Left lung (tissue), 14 donors: ENCODE measurements at places on chromosomes 2 and 18. TPM values are rescaled to one million over a fixed set of nuclear protein-coding genes. Genes with fewer than 3 reads are reported as not detected.

DNA sequence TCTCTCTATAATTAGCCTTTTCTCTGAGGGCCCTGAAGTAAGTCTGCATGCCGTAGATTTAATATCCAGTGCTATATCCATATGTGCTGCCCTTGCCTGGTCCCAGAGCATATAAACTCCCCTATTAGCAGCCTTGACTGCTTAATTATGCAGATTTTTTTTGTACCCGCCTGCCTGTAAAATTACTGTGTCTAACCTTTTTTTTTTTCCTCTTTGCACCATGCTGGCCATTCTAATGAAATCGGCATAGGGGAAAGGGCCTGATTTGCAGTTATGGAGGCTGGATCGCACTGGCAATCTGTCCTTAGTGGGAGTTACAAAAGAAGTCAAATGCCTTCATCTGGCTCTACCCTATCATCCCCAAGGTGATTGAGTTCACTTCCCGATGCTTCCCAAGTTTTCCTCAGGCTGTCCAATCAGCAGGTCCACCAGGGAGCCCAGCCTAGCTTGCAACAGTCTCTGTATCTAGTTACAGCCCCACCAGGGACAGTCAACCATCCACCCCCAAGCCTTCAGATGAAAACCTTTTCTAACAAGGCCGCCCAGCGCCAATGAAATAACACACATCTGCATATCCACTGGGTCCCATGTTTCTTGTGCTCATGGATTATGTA, 239.0 kb downstream of the ZNF521 start:
- no peaks in the 10 kb centered on the region for H3K4me1 ChIP-seq
- H3K27ac ChIP-seq, result no peak overlapping the region
- no peaks in the 10 kb centered on the region for H3K27me3 ChIP-seq
- DNase-seq, result no peak
- no peaks in the 10 kb centered on the region for H3K36me3 ChIP-seq

DNA sequence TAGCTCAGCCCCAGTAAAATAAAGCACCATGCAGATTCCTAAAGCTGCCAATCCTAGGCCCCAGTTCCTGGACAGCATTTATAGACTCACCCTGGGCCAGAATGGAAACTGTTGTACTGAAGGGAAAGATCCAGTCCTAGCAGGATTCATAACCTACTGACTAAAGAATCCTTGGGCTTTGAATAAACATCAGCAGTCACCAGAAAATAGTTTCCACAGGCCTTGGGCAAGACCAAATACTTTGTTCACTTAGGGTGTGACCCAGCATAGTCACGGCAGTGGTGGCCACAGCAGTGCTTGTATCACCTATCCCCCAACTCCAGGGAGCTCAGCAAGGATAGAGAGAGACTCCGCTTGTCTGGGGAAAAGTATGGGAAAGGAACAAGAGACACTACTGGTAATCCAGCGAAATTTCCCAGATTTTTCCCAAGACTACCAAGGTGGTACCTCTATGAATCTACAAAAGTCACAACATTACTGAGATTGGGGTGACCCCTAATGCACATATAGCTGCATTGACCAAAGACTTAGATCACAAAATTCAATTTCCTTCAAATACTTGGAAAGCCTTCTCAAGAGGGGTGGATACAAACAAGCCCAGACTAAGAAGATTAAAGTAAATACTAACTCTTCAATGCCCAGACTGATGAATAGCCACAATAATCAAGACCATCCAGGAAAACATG, 748.1 kb upstream of the LRATD1 start:
- H3K27me3 ChIP-seq, result no peaks in the 10 kb centered on the region
- no peak overlapping the region for H3K27ac ChIP-seq
- no peaks in the 10 kb centered on the region for H3K36me3 ChIP-seq
- H3K4me1 ChIP-seq, result no peaks in the 10 kb centered on the region

Gene CRYGC
- not detected for total RNA-seq

GRCh38 chr2:33437297-33437696, 39.2 kb upstream of the RASGRP3 start:
- peak overlapping the region; percentile 46 for H3K27ac ChIP-seq
- H3K4me3 ChIP-seq, result no peak overlapping the region
- DNase-seq, result no peak
- no peaks in the 10 kb centered on the region for H3K27me3 ChIP-seq
- H3K4me1 ChIP-seq, result no peaks in the 10 kb centered on the region

Gene TET3
- 32.1 TPM for total RNA-seq

Gene XIRP2
- total RNA-seq, result 0.23 TPM

Gene IGFBP5
- total RNA-seq, result 101 TPM

DNA sequence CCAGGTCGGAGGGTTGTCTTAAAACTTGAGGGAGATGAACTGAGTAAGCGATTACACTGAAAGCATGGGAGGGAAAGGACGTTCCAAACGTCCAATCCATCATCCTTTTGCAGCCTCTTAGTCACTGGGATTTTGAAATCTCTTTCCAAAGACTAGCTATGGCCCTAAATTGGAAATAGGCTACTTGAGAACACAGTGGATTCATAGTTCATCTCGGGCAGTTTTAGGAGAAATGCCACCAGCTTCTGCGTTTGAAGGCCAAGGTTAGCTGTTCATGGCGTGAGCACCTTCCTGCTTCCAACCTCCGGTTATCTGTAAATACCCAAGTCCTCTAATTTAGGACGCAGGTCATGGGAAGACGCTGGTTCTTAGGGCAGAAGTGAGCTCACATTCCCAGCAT, 821 bp upstream of the EML6 start:
- peaks cover 7% of the 10 kb centered on the region for H3K4me1 ChIP-seq
- peak overlapping the region; percentile 84 for H3K4me3 ChIP-seq
- DNase-seq, result no peak
- H3K27ac ChIP-seq, result peak overlapping the region; percentile 50
- peaks cover 11% of the 10 kb centered on the region for H3K27me3 ChIP-seq
- no peaks in the 10 kb centered on the region for H3K36me3 ChIP-seq

- no peak overlapping the region for H3K27ac ChIP-seq
- H3K4me1 ChIP-seq, result no peaks in the 10 kb centered on the region
- H3K4me3 ChIP-seq, result no peak overlapping the region
- H3K36me3 ChIP-seq, result no peaks in the 10 kb centered on the region
Measured at GRCh38 chr2:146124741-146125140, 1604.8 kb upstream of the ZEB2 start.

DNA sequence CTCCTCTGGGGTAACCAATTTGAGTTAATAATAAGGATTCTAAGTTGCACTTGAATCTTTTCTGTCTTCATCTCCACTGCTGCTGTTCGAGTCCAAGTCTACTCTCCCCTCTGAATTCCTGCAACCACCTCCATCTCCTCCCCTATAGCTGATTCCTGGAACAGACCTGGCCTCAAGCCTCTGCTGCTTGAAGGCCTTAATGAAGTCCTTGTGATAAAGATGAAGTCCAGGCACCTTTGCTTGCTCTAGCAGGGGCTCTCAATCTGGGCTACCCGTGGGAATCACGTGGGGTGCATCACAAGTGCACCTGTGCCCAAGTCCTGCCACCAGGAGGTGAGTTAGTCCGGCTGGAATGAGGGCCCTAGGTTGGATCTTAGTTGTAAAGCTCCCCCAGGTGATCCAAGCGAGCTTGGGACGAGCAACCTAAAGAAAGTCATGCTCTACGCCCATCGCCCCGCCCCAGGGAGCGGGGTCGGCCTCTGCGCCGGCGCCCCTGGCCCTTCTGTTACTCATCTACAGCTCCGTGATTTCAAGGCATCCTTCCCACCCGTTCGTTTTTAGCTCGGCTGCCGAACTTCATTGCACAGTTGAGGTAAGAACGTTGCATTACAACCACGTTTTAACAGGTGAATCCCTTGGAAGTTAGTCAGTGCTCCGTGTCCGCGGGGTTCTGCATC, 905 bp upstream of the IAH1 start:
- peak overlapping the region; percentile 90 for H3K27ac ChIP-seq
- peaks cover 10% of the 10 kb centered on the region for H3K4me1 ChIP-seq
- H3K36me3 ChIP-seq, result peaks cover 23% of the 10 kb centered on the region
- no peak for DNase-seq

GRCh38 chr2:824954-825353, 125.7 kb upstream of the SNTG2 start:
- no peaks in the 10 kb centered on the region for H3K4me1 ChIP-seq
- H3K36me3 ChIP-seq, result no peaks in the 10 kb centered on the region
- DNase-seq, result no peak
- H3K27me3 ChIP-seq, result no peaks in the 10 kb centered on the region

GRCh38 chr18:55494899-55495298, 93.1 kb downstream of the TCF4 start:
- H3K27ac ChIP-seq, result no peak overlapping the region
- DNase-seq, result no peak
- no peak overlapping the region for H3K4me3 ChIP-seq
- no peaks in the 10 kb centered on the region for H3K27me3 ChIP-seq
- no peaks in the 10 kb centered on the region for H3K4me1 ChIP-seq
- no peaks in the 10 kb centered on the region for H3K36me3 ChIP-seq

Gene DNER
- 1.9 TPM for total RNA-seq

- H3K27ac ChIP-seq, result no peak overlapping the region
- no peaks in the 10 kb centered on the region for H3K36me3 ChIP-seq
- no peaks in the 10 kb centered on the region for H3K4me1 ChIP-seq
- no peak overlapping the region for H3K4me3 ChIP-seq
- no peaks in the 10 kb centered on the region for H3K27me3 ChIP-seq
Measured at GRCh38 chr2:213995400-213996105, 415.3 kb upstream of the VWC2L start.

DNA sequence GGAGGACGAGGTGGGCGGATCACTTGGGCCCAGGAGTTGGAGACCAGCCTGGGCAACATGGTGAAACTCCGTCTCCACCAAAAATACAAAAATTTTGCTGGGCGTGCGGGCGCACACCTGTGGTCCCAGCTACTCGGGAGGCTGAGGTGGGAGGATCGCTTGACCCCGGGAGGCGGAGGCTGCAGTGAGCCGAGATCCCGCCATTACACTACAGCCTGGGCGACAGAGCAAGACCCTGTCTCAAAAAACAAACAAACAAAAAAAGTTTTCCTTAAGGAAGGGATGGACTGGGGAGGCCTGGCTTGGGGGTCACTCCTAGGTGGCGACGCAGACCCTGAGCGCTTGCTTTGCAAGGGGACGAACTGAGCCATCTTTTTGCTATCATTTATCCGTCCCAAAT, 882 bp downstream of the PLA2R1 start:
- no peak for DNase-seq
- peaks cover 36% of the 10 kb centered on the region for H3K27me3 ChIP-seq
- H3K4me3 ChIP-seq, result peak overlapping the region; percentile 58
- no peaks in the 10 kb centered on the region for H3K36me3 ChIP-seq

GRCh38 chr18:55245211-55245614, 286.0 kb upstream of the CCDC68 start:
- no peak for DNase-seq
- no peaks in the 10 kb centered on the region for H3K4me1 ChIP-seq
- H3K27ac ChIP-seq, result no peak overlapping the region

- no peaks in the 10 kb centered on the region for H3K27me3 ChIP-seq
- H3K36me3 ChIP-seq, result no peaks in the 10 kb centered on the region
- H3K4me1 ChIP-seq, result no peaks in the 10 kb centered on the region
- H3K27ac ChIP-seq, result no peak overlapping the region
- DNase-seq, result no peak
- no peak overlapping the region for H3K4me3 ChIP-seq
Measured at GRCh38 chr2:76984359-76984758, 537.8 kb downstream of the LRRTM4 start.

DNA sequence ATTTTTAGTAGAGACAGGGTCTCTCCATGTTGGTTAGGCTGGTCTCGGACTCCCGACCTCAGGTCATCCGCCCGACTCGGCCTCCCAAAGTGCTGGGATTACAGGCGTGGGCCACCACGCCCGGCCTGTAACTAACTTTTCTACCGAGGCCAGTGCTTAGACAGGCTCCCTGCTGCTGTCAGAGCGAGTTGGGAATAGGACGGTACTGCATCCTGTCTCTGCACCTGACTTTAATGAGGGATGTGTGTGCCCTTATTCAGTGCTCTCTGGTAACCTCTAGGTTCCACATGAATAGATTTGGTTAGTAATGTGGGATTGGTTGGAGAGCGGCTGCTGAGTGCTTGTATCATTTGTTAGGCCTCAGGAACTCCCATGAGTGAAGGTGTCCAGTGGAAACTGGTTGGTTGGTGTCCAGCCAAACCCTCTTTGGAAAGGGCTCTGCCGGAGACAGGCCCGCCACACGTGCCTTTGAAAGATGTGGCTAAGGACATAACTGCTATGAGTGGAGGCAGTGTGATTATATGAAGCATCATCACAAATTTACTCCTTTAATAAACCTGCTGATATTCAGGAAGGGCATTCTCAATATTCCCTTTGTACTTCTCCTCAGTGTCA, 36.6 kb downstream of the MYOM1 start:
- no peak overlapping the region for H3K27ac ChIP-seq
- H3K36me3 ChIP-seq, result no peaks in the 10 kb centered on the region
- H3K4me1 ChIP-seq, result no peaks in the 10 kb centered on the region
- no peaks in the 10 kb centered on the region for H3K27me3 ChIP-seq
- DNase-seq, result no peak

Gene TACR1
- total RNA-seq, result 0.09 TPM

Gene PRSS56
- total RNA-seq, result not detected

DNA sequence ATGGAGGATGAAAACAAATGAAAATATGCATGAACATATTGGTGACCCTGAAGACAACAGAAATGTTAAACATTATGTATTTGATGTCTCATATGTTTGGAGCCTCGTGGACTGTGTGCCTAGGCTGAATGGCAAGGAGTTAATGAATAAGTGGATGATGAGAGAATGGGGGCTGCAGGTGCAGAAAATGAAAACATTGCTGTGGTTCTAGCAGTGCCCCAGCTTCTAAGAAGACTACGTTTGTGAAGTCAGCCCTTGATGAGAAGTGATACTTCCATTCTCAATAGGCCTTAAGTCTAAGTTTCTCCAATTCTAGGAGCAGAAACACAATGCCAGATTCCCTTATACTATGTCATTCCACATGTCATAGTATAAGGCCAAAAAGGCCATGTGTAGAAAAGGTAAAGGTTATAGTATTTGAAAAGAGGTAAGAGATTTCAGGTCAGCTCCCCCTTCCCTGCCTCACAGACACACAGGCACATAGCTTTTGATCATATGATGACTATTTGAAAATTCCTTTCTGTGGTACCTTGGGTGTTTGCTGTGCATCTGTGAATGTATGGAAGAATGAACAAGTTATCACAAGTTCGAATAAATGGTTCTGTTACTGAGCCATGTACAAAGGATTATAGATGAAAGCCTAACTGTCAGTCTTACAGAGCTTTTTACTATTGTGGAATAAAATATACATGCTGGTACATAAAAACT, 280.8 kb downstream of the SETBP1 start:
- H3K27me3 ChIP-seq, result no peaks in the 10 kb centered on the region
- no peaks in the 10 kb centered on the region for H3K4me1 ChIP-seq
- H3K36me3 ChIP-seq, result no peaks in the 10 kb centered on the region
- no peak overlapping the region for H3K4me3 ChIP-seq
- no peak overlapping the region for H3K27ac ChIP-seq
